CD14-positive monocyte (primary cell): ENCODE measurements at places on chromosomes 2 and 18.

GRCh38 chr2:27735263-27735904, 36.1 kb upstream of the MRPL33 start:
- no peak for DNase-seq

DNA sequence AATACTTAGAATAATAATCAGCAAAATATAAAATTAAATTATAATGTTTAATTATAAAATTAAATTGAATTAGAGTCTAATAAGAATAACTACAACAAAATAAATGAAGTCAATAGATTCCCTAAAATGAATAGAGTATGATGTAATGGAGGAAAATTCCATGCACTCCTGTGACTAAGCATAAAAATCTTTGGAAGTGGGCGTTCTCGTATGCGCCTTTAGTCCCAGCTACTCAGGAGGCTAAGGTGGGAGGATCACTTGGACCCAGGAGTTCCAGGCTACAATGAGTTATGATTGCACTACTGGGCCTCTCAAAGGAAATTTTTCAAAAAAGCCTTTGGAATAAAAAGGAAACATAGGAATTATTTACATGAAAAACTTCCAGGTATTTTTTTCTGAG, 955.4 kb upstream of the POU3F3 start:
- no peak for DNase-seq

DNA sequence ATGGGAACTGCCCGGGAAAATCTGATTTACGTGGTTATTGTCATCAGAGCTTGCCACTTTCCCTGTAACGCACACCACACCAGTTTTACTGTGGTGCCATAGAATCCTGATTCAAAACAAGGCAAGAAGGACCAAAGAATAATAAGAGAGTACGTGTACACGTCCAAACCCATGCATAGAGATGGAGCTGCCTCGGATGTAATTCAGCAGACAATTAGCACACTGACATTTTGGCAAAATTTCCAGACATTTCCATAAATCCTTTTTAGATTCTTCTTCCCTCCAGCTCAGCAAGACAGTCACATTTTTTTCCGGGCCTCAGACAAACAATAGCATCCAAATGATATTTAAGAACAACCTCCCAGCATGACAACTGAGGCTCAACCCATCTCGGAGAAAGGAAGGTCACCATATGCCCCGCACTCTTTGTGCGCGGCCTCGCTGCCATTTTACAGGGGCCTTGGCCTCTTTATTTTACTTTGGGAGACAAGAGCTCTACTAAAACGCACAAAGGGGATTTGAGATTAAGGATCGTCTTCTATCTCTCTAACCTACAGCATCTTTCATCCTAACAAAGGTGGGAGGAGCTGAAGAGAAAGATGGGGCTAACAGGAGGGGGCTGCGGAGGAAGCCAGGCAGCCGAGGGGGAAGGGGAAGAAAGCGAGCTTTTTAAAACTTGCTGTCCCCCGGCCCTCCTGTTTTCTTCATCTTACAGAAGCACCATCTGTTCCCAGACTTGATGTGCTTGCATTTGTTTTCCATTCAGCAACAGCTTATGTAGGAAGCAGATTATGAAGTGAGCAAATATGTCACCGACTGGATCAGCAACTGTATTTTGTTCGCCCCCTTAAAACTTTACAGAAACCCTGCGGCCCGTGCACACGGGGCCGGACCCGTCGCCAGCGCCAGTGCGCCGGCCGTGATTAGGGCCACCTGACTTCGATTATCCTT, 61.0 kb downstream of the CDCA7 start:
- DNase-seq: no peak

DNA sequence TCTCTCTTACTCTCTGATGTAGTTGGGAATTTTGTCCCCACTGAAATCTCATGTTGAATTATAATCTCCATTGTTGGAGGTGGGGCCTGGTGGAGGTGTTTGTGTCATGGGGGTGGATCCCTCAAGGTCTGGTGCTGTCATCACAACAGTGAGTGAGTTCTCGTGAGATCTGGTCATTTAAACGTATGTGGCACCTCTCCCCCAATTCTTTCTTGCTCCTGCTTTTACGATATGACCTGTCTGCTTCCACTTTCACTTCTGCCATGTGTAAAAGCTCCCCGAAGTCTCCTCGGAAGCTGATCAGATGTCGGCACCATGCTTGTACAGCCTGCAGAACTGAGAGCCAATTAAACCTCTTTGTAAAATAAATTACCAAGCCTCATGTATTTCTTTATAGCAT, 337.8 kb upstream of the CDH2 start:
- no peak for DNase-seq

GRCh38 chr2:102558463-102558862, 60.9 kb upstream of the SLC9A2 start:
- DNase-seq: no peak

GRCh38 chr2:61268249-61268648, 106.3 kb downstream of the C2orf74 start:
- no peak for DNase-seq

- DNase-seq: no peak
Observed at GRCh38 chr2:69380072-69380917, 6.7 kb downstream of the GFPT1 start.

- no peak for DNase-seq
Observed at GRCh38 chr2:20212871-20213503, 11.9 kb downstream of the SDC1 start.

GRCh38 chr2:75637568-75637967, 9.0 kb upstream of the MRPL19 start:
- DNase-seq: no peak

GRCh38 chr2:78586316-78586715, 439.2 kb upstream of the REG3G start:
- DNase-seq: no peak

DNA sequence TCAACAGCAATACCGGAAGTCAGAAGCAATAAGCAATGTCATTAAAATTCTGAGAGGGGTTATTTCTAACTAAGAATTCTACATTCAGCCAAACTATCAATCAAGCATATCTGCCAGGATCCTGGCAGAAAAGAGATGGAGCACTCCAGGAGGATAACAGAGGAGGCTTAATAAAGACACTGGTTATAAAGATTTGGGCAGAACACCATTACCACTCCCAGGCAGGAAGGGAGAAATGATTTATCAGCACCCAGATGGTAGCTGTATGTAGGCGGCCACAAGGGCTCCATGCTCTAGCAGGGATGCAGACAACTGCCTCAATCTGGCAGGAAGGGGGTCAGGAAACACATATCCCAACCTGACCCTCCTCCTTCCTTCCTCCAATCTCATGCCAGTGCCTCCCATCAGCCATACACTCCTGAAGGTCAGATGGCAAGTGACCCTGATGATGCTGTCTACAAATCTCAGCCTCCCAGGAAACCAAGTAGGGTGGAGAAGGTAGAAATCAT, 20.5 kb upstream of the TNFAIP6 start:
- no peak for DNase-seq

DNA sequence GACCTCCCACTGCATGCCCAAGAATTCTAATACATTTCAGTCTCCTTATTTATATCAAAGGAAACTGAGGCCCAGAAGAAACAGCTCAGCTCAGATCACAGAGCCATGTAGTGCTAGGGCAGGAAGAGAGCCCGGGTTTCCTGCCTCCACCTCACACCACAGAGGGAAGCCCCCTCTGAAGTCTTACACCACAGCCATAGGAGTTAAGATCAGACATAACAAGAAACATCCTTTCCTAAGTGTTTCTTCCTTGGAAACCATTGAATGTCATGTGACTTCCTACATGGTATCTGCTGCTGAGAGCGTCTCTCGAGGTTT, 102.1 kb downstream of the MTCL1 start:
- no peak for DNase-seq

DNA sequence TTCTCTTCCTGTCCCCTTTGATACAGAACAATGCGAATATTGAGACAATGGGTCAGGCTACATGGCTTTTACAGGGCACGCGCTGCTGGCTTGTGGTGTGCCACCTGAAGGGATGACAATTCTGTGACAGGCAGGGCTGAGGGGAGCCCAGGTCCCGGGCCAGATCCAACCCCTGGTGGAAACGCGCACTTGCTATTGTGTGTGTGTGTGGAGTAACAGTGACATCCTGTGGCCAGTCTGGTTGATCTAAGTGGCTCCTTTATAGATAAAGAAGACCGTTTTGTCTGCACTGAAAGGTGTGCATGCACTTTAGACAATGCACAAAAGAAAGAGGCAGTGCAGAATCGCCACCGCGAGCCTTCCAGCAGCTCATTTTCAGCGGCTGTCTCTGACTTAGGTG, 273.6 kb downstream of the HRH4 start:
- DNase-seq: no peak

- DNase-seq: no peak
Observed at GRCh38 chr2:207181526-207182274, 16.0 kb upstream of the KLF7 start.
